ENCODE measurements at places on chromosomes 3 and 15.

DNA sequence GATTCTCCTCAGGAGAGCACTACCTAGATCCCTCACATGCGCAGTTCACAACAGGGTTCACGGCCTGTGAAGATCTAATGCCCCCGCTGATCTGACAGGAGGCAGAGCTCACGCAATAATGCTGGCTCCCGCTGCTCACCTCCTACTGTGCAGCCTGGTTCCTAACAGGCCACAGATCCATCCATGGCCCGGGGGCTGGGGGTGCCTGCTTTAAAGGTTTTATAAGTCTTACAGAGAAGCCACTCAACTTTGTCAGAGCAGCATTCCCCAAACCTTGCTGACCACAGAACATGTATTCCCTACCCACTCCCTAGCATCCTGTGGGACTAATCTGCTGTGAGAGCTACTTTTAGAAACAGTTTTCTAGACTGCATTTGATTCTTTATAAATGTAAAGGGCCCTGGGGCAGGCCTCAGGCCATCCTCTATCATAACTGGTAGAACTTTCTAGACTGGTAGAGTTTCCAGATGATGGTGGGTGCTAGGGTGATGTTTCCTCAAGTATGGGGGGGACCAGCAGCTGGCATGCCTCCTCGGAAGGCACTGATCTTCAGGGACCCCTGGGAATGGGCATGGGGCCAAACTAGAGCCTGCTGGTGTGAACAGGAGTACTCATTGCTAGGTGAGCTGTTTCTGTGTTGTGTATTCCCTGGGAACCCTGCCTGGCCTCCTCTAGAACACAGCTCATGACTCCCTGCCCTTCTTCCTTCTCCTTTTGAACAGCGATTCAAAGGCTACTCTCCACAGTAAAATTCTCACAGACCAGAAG is 25.7 kb upstream of the RAD18 start:
- peak; percentile 70 for DNase-seq

DNA sequence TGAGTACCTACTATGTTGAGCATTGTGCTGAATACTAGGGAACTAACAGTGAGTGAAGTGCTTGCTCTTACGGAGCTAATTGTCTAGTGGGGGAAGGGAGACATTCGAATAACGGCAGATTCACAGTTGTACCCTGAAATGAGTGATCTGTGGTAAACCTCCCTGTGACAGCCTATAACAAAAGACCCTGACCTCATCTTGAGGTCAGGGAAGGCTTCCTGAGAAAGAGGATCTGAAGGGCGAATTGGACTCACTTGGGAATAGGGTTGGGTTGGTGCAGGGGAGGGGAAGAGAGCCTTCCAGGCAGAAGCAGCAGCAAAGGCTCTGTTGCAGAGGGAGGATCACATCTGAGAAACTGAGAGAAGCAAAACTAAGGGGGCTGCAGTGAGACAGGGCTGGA is 13.2 kb downstream of the HPS3 start:
- DNase-seq: no peak

DNA sequence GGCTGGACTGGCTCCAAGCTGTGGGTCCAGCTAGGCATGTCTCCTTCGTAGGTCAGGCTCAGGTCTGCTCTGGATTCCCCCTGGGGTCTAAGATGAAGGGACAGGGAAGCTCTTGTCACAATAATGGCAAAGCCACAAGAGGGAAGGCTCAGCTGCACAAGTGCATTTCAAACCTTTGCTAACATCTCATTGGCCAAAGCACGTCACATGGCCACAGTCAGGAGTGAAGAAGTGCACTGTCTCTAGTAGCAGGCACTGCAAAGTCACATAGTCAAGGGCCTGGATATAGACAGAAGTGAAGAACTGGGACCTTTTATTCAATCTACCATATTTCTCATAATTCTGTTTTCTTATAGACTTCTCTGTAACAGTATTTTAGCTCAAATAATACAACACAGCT is 20.1 kb downstream of the DLEC1 start:
- DNase-seq: no peak

GRCh38 chr3:69087030-69087791 is 2.5 kb downstream of the ARL6IP5 start:
- no peak for DNase-seq

DNA sequence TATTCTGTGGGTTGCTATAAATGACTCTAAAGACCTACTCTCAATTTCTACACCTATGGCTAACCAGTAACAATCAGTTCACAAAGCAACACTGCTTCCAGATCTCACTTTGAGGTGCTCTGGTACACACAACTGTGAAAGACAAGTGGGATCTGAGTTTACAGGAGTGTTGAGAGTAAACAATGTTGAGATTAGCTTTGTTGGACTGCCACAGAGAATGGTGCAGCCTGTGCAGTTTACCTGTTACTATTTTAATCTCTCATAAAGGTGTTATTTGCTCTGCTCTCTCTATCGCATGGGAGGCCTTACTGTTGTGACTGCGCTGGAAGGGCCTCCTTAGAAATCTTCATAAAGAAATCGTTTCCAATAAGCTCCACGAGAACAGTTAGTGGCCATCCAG is 112.0 kb downstream of the SOX2 start:
- no peak for DNase-seq
